Hematopoietic multipotent progenitor cell treated with erythropoietin and hydrocortisone succinate and interleukin-3 and kit ligand, for 8 days (in vitro differentiated cells): ENCODE measurements at places on chromosomes 13 and 19.

GRCh38 chr19:49389406-49389805 lies 1.4 kb downstream of the KASH5 start:
- DNase-seq, result no peak

- no peak for DNase-seq
Measured at GRCh38 chr13:43424412-43424811, 362.4 kb downstream of the ENOX1 start.

- DNase-seq, result no peak
Measured at GRCh38 chr13:36925603-36926002, 5.6 kb upstream of the SMAD9 start.

DNA sequence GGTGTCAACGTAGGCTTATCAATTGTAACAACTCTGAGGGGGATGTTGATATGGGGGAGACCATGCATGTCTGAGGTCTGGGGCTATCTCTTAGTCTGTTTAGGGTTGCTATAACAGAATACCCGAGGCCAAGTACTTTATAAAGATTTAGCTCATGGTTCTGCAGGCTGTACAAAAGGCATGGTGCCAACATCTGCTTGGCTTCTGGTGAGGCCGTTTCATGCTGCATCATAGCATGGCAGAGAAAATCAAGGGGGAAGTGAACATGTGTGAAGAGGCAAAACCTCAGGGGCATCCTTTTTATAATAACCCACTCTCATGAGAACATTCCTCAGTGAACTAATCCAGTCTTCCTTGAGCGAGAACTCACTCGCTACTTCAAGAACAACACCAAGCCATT lies 353.8 kb downstream of the ENOX1 start:
- no peak for DNase-seq

- no peak for DNase-seq
Measured at GRCh38 chr13:93307136-93307535, 80.5 kb downstream of the GPC6 start.

DNA sequence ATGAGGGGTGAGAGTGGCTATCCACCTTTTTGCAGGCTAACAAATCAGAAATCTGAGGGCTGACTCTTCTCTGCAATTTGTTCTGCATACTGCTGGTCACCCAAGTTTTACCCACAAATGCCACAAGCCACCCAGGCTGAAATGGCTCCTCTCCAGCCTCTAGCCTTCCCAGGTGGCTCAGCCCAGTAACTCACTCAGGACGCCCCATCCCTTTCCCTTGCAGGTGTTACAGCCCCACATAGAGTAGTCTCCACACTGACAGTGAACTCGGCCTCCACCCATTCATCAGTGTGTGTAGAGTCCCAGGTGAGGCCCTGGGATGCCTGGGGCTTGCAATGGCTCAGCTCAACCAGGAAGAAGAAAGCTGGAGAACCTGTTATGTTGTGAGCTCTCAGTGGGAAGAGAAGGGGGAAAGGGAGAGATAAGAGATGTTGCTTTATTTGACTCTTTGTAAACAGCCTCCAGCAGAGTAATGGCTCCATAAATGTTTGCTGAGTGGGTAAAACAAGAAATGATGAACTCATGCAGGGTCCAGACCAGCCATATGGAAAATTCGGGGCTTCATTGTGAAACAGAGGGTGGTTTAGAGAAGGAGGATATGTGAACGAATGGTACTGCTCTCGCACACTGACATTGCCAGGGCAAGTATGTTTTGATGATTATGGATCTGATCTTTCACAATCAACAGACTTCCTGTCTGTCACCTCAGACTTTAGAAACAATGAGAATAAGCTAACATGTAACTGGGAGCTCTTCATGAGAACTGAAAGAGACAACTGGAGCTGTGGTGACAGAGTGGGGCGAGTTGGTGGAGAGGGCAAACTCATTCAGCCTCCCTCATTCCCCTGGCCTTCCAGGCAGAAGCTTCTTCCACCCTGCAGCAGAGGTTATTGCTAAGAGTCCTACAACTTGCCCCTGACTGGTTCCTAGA lies 74.2 kb upstream of the RFC3 start:
- DNase-seq, result no peak

- no peak for DNase-seq
Measured at GRCh38 chr19:11209839-11210655, 12.7 kb upstream of the KANK2 start.

- no peak for DNase-seq
Measured at GRCh38 chr13:32924886-32925285, 91.3 kb upstream of the KL start.

GRCh38 chr19:33665776-33666595 lies 44.2 kb downstream of the CHST8 start:
- no peak for DNase-seq

GRCh38 chr13:101292711-101293110 lies 123.6 kb downstream of the NALCN start:
- no peak for DNase-seq

DNA sequence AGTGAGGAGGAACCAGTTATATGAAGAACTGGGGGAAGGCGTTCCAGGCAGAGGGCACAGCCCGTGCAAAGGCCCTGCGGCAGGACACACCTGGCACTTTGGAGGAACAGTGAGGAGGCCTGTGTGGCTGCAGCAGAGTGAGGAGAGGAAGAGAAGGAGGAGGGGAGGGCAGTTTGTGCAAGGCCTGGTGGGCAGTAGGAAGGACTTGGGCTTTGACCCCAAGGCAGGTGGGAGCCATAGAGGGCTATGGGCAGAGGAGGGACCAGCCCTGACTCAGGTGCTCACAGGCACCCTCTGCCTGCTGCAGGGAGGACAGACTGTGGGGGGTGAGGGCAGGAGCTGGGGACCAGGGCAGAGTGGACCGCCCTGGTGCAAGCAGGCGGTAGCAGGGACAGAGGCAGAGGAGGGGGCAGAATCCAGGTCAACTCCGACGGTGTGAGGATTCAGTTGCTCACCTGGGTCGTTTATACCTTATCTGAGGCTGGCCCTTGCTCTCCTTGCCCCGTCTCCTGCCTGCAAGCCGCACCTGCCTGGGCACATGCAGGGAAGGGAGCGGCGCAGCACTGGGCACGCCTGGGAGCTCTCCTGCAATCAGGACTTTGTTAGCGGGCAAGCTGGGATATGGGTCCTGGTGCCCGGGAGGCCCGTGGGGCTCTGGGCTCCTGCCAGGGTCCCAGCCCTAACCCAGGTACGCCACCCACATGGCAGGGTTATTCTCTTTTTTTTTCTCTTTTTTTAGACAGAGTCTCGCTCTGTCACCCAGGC lies 34.8 kb downstream of the NFIC start:
- DNase-seq, result no peak

GRCh38 chr13:109119896-109120295 lies 490.5 kb downstream of the MYO16 start:
- no peak for DNase-seq

DNA sequence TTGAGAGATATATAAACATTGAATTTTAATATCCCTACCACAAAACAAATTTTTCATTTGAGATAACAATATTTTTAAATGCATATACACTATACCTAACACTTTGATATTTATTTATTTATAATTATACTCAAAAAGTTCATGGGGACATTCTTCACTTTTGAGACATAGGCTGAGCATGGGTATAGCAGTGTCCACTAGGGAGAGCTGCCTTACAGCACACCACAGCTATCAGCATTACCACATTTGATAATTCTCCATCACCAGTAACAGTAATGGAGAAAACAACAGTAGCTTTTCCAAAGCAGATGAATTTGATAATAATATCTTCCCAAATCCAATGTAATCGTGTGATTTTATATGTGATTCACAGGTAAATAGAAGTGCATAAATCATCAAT lies 626.1 kb downstream of the DACH1 start:
- DNase-seq, result peak; percentile 5

- no peak for DNase-seq
Measured at GRCh38 chr13:95516021-95516420, 36.5 kb upstream of the CLDN10 start.

- peak; percentile 88 for DNase-seq
Measured at GRCh38 chr19:48110350-48110966, at the start of gene PLA2G4C. Gene PLA2G4C (minus strand): TSS chr19:48110817. CDS start chr19:48106529, 4,288 bp downstream.

DNA sequence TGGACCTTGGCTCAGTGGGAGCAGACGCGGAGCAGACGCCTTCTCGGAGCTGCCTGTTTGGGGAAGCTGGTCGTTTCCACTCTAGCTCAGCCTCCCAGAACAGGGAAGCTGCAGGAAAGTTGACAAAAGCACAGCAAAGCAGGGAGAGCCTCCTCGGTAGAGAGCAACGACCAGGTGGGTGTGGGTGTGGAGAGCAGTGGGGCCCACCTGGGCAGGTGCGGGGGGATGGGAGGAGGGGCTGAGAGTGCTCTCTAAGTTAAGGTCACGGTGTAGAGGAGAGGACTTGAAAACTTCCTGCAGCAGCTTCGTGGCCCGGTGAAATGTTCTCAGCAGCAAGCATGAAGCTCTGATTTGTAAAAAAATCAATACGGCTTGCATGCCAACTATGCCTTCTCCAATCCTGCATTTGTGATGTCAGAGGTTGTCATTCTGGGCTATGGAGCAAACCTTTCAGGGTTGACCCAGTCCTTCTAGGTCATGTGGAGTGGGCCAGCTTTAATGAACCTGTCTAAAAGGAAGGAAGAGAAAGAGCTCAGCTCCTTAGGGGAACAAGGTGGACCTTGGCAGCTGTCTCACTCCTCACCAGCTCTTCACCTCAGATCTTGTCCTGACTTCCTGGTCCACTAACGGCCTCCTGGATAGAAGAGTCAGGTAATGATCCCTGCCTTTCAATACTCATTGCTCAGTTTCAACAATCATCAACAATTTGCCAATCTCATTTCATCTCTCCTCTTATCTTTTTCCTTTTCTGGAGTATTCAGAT lies 85.8 kb upstream of the UBL3 start:
- no peak for DNase-seq

GRCh38 chr19:29325241-29325975 lies 112.5 kb upstream of the UQCRFS1 start:
- DNase-seq, result no peak

- no peak for DNase-seq
Measured at GRCh38 chr13:32060401-32060878, 28.9 kb downstream of the FRY start.

- DNase-seq, result no peak
Measured at GRCh38 chr19:37928527-37929286, 21.7 kb downstream of the SIPA1L3 start.

DNA sequence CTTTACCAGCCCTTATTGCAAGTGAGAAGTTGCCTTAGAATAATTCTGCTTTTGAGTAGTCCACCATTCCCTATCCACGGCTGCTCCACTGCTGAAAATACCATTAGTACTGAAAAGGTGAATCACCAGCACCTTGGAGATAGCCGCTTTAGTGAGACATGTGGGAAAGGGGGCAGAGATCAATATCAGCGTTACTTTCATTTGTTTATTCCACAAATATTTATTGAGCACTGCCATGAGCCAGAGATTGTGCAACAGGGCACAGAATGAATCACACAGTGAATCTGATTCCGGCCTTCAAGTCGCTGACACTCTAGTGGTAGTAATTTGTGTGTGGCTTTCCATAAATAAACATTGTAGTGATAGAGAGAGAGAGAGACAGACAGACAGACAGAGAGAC lies 31.5 kb upstream of the MYO16 start:
- DNase-seq, result no peak

DNA sequence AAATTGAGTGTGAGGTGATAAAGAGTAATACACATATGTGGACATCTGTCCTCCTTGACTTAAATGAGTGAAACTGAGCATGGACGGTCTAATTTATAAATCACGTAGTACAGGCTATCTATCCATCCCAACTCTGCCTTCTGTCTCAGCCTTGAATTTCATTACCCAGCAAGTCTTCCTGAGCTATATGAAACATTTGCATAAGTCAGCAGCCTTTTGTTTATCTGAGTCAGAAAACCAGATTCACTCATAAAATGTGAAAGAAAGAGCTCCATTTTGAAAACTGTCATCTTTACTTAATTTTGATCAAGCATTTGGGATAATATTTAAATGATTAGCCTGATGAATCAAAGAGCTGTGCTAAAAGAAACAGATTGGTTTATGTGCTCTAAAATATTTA lies 197.9 kb downstream of the LHFPL6 start:
- DNase-seq, result no peak

GRCh38 chr13:73693215-73693614 lies 441.0 kb downstream of the KLF12 start:
- no peak for DNase-seq

GRCh38 chr19:18875726-18876125 lies 20.2 kb downstream of the CERS1 start:
- no peak for DNase-seq

- DNase-seq, result no peak
Measured at GRCh38 chr13:108968566-108968965, 339.2 kb downstream of the MYO16 start.
